Activated naive CD8-positive, alpha-beta T cell treated with anti-CD3 and anti-CD28 coated beads, Interleukin-2, amount 10 ng/mL, durations not matched to agents 7 days and 5 days (primary cell): ENCODE measurements at places on chromosomes 5 and 9.

DNA sequence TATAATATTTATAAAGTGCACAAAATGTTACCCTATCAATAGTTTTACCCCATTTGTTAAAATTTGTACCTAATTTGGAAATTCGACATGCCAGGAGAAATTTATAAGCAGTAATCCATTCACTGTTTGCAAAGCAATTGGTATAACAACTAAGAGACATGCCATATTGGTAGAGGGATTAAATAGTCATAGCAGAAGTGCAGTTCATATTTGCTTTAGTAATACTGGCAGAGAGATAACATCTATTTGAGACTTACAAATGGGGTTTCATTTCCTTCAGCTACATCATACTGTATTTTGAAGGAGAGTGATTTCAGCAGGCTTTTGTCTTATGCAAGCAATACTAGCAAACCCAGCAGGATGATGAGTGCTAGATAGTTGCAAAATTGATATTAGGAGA lies 610.4 kb upstream of the CDH10 start:
- DNase-seq, result no peak

- peak; percentile 41 for DNase-seq
Measured at GRCh38 chr5:76849419-76850291, at the start of gene S100Z. Gene S100Z (plus strand): TSS chr5:76850014. CDS start chr5:76875360, 25,346 bp downstream.

GRCh38 chr9:5843794-5844471 lies 11.0 kb upstream of the ERMP1 start:
- no peak for DNase-seq

DNA sequence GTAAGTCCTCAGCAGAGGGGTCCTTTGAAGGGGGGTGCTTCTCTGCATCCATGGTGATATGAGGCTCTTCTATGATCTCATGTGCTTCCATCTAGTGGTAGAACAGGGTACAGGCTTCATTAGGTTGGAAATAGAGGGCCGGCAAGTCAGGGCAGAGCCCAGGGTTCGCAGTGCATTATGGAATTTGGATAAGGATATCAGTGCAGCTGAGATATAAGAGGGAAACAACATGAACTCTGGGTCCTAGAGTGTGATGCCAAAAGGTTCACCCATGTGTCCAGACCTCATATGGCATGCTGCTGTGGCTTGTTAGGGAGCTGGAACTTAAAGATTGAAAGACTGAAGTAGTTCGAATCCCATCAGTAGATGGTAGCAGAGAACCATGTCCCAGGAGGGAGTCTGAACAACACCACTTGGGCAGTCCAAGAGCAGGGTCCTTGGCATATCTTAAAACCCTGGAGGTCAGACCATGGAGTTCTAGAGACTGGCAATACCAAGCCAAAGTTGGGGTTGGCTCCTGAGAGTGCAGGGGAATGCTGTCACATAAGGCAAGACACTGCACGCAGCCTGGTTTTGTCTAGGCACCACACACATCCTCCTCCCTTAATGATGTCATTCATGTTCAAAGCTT lies 2.3 kb downstream of the FAM221B start:
- no peak for DNase-seq

- DNase-seq, result no peak
Measured at GRCh38 chr9:34490360-34490759, 31.8 kb downstream of the DNAI1 start.

GRCh38 chr5:175772747-175773533 lies 98.4 kb upstream of the CPLX2 start:
- no peak for DNase-seq

GRCh38 chr9:131671133-131671520 lies 68.7 kb downstream of the RAPGEF1 start:
- DNase-seq, result no peak

DNA sequence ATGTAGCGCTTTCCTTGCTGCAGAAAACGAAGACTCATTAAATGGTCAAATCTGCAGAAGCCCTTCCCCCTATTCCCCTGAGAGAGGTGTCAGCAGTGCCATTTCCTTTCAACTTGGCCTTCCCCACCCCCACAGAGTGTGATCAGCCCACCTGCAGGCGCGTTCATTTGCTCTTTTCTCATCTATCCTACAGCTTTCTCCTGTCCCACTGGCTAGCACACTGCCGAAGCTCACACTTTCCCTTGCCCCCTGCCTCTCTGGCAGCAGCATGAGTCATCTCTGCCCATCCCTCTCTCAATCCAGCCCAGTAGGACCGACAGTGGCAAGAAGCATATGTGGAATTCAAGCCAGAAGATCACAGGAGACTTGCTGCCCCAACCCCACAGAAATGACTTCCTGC lies 213.8 kb downstream of the FAM114A2 start:
- no peak for DNase-seq

- no peak for DNase-seq
Measured at GRCh38 chr9:94085062-94085639, 887 bp downstream of the PTPDC1 start.

GRCh38 chr5:74140409-74140808 lies 500.1 kb downstream of the ENC1 start:
- DNase-seq, result no peak

DNA sequence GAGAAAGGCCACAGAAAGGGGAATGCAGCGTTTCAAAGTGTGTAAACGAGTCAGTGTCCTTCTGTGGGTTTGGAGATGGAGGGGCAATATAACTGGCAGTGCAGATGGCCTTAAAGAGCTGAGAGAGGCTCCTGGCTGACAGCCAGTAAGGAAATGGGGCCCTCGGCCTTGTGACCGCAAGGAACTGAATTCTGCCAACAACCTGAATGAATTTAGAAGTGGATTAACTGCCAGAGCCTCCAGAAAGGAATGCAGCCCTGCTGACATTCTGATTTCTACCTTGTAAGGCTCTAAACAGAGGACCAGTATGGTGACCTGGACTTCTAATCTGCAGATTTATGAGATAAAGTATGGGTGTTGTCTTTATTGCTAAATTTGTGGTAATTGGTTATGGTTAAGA lies 17.5 kb upstream of the NREP start:
- no peak for DNase-seq

DNA sequence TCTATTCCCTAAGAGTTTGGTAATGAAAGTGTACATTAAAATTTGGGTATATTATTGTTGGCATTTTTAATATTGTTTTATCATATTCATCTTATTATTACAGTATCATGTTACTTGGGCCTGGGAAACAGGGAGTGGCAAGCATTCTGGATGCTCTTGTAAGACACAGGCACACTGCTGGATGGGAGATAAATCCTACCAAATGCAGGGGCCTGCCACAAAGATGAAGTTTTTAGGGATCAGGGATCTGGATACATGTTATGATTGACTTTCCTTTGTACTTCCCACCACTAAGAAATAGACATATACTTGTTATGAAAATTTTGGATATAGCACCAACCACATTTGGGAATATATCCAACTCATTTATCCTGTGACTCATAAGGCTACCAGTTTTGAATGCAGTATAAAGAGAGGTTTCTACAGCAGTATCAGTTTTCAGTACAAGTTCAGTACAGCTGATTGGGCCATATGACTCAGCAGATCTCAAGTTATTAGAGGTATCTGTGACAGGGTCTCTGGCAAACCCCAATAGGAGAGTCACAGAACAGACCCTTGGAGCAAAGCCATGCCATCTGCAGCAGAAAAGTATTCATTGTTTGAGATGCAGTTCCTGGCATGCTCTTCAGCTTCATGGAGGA lies 360.1 kb downstream of the DMAC1 start:
- no peak for DNase-seq

GRCh38 chr9:130234340-130235260 lies 31.0 kb upstream of the HMCN2 start:
- DNase-seq, result no peak

GRCh38 chr9:108933231-108933717 lies 650 bp downstream of the ELP1 start:
- DNase-seq, result no peak

DNA sequence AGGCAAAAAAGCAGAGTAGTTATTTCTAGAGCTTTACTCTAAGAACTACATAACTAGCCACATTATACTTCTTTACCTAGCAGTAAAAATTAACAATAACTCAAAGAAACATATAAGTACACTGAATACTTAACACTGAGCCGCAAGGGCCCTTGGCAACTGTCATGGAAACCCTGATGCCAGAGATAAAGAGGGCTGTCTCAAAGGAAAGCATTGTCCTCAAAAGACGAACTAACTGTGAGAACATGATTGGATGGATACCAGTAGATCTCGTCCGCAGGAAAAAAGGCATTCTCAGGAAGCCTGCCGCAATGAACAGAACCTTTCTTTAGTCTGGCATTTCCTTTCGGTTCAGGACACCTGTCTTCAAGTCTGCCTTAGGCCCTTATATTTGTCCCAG lies 379.0 kb upstream of the SLC30A5 start:
- DNase-seq, result no peak

- DNase-seq, result no peak
Measured at GRCh38 chr9:116594547-116594946, 92.6 kb upstream of the TRIM32 start.
